Central memory CD4-positive, alpha-beta T cell (primary cell): ENCODE measurements at places on chromosomes 7 and 10.
A peak's percentile ranks its signal among the peaks of the same experiment; 100 is the strongest.

DNA sequence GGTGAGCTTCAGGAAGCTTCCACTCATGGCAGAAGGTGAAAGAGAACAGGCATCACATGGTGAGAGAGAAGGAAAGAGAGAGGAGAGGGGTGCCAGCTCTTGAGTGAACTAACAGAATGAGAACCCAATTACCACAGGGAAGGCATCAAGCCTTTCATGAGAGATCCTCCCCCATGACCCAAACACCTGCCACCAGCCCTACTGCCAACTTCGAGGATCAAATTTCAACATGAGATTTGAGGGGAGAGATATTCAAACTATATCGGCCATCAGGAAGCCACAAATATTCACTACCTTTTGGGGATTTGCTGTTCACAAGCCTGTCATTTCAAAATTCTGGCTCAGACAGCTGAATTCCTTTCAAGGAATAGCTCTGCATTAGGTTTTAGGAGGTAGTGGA lies 39.9 kb upstream of the SMNDC1 start:
- no peak for DNase-seq

GRCh38 chr7:26349005-26349915 lies 57.6 kb downstream of the SNX10 start:
- DNase-seq, result no peak

- no peak for DNase-seq
Observed at GRCh38 chr7:118949031-118949430, 724.5 kb downstream of the ANKRD7 start.

GRCh38 chr7:37765872-37766525 lies 82.4 kb upstream of the NME8 start:
- DNase-seq, result no peak

DNA sequence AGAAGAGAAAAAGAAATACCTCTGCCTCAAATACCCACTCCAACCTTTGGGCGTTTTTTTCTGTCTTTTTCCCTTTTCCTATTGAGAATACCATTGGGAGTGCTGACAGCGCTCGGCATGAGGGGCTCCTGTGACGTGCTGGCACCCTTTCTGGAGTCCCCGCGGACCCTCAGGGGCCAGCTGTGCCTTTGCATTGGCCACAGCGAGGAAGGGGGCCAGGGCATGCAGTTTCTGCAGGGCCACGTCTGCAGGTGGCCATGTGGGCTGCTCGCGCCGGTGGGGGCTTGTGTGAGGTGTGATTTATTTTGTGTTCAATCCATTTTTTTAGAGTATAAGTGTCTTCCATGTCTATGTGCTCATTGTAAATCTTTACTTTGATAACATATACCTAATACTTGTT lies 57.4 kb downstream of the INPP5A start:
- DNase-seq, result no peak

GRCh38 chr7:27374958-27375841 lies 132.6 kb downstream of the EVX1 start:
- DNase-seq, result no peak

GRCh38 chr7:69403169-69403568 lies 195.1 kb upstream of the AUTS2 start:
- DNase-seq, result no peak

- no peak for DNase-seq
Observed at GRCh38 chr7:1990001-1990670, 242.6 kb downstream of the MAD1L1 start.

GRCh38 chr7:101017064-101017777 lies 2.7 kb upstream of the MUC17 start:
- peak; percentile 54 for DNase-seq
